Stimulated activated CD8-positive, alpha-beta memory T cell treated with anti-CD3 and anti-CD28 coated beads, Interleukin-15, amount 100 ng/mL, for 4 hours (primary cell): ENCODE measurements at places on chromosomes 7 and 10.

DNA sequence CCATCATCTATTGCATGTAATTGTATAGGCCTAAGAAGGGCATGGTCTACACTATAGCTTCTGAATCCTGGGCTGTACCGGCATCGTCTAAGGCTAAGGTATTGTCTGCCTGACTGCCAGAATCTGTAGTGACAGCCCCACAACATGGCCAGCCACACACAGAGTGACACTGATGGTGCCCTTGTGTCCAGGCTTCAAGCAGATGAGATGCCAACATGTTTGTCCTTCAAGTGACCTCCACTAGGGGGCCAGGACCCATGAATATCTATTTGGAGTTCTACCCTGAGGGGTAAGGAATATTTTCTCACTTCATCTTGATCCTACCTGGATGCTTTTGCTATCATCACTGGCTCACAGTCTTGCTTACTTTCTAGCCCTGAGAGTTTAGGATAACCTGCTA is 1.5 kb downstream of the CYP3A7 start:
- DNase-seq = no peak

DNA sequence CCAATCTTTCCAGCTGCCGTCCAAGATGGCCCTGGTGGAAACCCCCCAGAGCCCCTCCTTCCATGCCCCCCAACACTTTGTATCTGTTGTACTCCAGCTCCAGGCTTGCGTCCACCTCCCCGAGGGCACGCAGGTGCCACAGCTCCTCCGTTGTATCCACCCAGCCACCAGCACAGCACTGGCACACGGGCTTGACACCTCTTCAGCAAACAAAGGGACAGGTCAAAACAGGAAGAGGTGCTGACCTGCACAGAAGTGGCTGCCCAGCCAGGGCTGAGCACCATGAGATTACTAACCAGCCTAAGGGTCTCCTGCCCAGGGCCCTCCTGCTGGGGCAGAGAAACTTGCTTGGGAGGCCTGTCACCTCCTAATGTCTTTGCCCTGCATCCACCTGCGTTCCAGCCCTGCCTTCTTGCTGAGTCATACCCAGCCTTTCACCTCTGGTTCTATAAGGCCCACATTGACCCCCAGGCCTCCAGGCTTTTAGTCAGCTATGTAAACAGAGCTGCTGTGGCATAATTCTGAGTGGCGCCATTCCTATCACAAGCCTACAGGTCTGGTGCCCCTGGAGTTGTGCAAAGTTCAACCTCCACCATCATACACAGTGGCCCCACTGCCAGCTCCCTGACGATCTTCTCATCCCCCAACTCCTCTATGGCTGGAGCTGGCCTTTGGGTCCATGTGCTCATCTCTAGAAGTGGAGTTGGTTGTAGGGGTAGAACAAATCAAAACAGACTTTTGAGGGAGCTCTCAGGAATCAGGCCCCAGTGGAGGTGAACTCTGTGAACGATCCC is 20.9 kb downstream of the SLC29A3 start:
- no peak for DNase-seq

- no peak for DNase-seq
These were observed 231.8 kb upstream of the CACNA2D1 start for GRCh38 chr7:82675396-82675795.

GRCh38 chr7:152136686-152137085 is 111.2 kb downstream of the GALNT11 start:
- DNase-seq = no peak

GRCh38 chr7:30899630-30900029 is 12.0 kb upstream of the AQP1 start:
- no peak for DNase-seq

DNA sequence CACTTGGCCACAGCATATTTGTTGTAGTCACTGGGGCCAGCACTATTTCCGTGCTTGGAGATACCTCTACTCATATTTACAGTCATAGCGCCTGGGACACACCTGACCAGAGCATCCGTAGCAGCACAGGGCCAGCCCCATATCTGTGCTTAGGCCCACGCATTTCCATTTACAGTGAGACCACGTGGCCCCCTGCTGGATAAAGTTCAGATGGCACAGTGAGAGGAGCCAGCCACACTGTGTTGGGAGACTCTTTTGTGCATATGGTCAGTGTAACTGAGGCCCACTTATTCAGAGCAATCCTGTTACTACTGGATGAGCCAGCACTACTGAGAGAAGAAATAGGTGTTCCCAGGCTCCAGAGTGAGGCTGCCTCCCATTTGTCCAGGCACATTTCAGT is 455.3 kb downstream of the REEP3 start:
- DNase-seq = no peak

DNA sequence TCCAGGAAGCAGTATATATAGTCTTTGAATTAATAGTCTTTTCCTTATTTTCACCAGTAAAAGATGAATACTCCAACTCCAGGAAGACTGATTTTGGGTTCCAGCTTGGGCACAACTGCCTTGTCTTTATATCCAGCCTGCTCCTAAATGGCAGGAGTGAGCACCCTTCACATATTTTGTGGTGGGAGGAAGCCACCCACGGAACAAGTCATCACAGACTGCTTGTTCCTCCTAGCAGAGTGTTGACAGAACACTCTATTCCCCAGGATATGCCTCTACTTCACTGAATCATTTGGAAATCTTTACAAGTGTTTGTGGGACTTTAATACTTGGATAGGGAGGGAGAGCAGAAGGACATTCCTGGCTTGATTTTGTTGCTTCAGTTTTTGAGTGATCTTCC is 31.7 kb downstream of the ITPRID1 start:
- DNase-seq = no peak

- DNase-seq = no peak
These were observed 2.0 kb downstream of the YWHAG start for GRCh38 chr7:76356823-76357222.

DNA sequence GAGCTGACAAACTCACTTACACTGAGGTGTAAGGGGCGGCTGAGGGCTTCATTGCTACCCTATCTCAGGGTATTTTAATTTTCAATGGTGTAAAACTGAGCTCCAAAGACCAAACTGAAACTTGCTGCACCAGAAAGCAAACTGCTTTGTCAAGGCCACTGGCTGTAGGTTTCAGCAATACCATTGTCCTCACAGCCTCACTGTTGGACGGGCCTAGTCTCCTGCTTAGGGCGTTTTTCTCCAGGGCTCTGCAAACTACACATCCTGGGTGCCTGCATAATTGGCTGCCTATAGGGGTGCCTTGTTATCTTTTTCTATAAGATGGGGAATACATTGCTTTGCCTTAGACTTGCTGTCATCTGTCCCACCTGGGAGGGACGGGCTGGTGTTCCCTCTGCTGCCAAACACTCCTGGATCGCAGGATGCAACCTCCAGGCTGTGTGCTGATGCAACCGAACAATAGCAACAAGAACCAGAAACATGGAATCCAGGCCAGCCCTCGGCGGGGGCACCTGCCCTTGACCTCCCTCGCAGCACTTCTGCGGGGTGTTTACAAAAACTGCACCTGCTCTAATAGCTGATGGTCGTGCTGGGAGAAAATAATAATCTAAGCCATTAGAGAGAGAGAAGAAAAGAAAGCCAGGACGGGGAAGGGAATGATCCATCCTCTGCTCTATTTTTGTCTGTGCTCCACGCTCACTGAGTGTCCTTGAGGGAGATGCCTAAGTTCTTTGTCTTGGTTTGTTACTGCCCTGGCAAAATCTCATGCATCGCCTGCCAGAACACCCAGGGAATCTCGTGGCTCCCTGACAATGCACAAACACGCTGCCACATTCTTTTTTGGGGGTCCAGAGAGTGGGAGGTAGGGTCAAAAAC is 104.5 kb downstream of the GALNT17 start:
- DNase-seq = no peak

GRCh38 chr7:133339772-133340171 is 86.9 kb downstream of the EXOC4 start:
- DNase-seq = no peak

DNA sequence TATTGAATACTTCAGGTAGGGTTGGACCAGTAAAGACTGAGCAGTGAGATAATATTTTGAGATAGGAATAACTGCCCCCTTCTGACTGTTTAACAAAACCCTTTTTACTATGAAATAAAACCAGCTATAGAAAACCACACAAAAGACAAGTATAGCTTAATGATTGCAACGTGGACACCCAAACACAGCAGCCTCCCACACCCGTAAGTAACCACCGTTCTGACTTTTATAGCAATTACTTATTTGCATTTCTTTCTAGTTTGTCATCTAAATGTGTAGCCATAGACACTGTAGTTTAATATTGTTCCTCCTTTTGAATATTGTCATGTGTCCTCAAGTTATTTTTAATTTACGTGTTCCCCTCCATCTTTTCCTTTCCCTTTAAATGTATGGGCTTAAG is 42.9 kb upstream of the SYPL1 start:
- no peak for DNase-seq

DNA sequence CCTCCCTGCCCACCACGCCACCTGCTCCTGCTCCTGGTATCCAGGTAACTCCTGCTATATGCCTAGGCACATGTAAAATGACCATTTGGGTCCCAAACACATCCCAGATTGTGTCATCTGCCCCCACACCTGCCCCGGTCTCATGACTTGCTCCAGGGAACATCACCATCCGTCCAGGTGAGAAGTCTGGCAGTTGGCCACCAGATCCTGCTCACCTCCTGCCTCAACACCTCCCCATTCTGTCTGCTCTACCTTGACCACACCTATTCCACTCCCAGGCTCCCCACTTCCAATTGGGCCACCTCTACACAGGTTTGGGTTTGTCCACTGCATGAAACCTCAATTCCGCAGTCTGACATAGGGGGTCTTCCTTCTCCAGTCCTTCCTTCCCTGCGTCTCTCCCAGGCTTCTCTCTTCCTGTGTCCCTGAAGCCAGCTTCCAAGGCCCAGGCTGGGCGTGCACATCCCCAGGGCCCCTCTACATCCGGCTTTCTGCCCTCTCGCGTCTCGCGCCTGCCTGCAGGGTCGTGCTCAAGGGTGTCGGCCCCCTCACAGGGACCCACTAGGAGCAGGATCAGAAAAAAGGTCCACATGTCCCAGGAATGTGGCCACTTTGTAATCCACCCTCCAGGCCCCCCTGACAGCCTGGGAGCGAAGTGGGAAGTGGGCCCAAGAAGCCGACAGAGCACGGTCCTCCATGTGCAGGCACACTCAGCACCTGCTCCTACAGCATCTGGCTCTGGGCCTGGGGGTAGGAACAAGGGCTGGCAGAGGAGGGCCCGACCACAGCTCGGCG is 49.3 kb upstream of the DAGLB start:
- DNase-seq = no peak

- no peak for DNase-seq
These were observed 19.4 kb upstream of the PDGFA start for GRCh38 chr7:538764-539685.

- DNase-seq = no peak
These were observed 53.4 kb downstream of the EPC1 start for GRCh38 chr10:32293581-32293980.

GRCh38 chr10:132143162-132143561 is 43.6 kb upstream of the DPYSL4 start:
- DNase-seq = no peak

DNA sequence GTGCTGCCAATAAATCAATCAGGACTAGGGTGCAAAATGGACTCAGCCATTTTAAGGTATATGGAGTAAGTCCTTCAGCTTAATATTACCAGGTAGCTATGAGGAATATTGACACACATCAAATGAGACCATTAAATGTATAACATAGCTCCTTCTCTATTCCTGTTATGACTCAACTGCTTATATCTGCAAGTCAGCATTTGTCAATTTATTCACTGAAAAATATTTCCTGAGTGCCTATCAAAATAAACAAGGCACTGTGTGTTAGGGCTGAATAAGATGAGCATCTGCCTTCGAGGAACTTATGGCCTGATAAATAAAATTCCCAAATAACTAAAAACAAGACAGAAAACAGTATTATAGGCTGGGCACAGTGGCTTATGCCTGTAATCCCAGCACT is 113.8 kb downstream of the CDK6 start:
- no peak for DNase-seq
